ENCODE measurements at places on chromosomes 2 and 18.

DNA sequence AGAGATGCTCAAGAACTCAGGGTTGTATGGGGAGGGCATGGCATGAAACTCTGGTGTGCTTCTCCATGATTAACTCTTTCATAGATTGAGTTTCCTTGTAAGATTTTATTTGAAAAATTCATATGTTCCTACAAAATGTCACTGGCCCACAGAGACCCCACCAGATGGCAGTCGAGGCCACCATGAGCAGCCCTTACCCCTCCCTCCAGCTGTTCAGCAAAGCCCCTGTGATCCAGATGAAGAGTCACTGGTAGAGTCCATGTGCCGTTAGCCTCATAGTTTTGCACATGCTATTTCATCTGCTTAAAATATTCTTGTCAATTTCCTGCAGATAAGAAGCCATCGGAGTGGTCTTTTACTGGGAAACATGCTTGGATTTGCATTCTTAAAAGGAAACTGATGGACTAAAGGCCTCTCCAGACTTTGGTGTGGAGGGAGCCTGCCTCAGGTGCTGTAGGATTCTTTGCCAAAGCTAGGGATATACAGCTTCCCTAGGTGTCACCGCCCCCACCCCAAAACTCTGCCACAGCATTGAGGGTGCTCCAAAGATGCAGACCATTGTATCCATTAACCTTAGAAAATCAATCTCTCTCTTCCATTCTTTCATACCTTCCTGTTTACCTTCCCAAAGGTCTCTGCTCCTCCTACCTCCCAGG lies 18.8 kb downstream of the ZNF385B start:
- no peak for DNase-seq

GRCh38 chr2:178949151-178949550 lies 100.8 kb downstream of the CCDC141 start:
- DNase-seq = no peak

DNA sequence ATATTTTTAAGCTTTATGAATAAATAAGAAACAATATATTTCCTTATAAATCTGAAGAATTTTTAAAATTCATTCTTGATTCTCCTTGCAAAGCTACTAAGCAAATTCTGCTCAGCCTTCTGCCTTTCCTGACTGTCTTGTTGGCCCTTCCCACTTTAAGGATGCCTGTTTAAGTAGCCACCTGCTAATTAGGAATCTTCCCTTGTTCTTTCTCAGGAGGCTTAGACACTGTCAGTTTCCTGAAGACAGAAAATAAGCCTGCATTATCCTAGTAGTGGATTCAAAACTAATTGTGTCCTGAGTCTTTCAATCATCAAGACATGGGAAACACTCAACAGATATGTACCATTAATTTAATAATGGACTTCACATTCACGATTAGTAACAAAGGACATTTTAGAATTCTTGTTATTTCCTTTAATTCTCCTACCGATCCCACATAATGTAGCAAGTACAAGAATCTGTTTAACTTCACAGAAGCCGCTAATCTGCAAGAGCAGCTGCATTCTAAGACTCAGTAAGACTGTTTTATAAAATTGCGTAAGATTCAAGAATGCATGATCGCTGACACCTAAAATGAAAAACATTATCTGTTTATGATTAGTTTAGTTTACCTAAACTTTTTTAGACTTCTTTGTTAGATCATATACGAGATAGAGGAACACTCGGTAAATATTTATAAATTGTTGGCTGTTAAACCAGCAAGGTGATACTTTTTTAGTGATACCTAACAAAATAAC lies 445.4 kb upstream of the DSEL start:
- DNase-seq = no peak

DNA sequence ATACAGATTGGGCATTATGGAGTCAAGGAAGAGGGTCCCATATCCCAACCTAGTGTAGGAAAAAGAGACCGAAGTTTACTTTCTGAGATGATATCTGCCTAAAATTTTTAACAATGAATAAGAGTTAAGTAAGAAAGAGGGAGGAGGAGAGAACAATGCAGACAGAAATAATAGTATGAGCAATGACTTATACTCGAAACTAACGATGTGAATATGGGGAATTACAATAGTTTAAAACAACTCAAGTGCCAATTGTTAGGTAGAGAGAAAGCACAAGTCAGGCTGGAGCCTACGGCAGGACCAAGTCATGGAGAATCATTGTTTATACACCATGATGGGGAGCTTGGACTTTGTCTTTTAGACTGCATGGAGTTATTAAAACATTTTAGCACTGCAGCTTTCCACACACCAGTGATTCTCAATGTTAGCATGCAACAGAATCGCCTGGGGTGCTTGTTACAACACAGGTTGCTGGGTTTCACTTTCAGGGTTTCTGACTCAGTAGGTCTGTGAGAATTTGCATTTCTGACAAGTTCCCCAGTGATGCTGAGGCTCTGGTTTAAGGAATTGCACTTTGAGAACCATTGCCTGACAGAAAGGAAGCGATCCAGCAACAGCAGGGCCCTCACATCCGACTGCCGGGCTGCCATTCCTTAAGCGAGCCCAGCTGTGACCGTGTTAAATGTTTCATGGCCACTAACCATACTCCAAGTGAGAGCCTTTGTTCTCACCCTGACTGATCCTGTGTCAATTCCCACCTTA lies 511.2 kb downstream of the DCDC2C start:
- no peak for DNase-seq

DNA sequence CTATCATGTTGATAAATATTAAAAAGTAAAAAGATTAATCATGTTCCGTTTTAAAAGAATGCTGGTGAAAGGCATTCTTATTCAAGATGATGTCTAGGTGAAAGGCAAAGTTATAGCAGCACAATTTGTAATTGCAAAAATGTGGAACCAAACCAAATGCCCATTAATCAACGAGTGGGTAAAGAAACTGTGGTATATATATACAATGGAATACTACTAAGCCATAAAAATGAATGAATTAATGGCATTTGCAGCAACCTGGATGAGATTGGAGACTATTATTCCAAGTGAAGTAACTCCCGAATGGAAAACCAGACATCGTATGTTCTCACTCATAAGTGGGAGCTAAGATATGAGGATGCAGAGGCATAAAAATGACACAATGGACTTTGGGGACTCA lies 286.4 kb downstream of the ARHGAP15 start:
- DNase-seq = no peak

DNA sequence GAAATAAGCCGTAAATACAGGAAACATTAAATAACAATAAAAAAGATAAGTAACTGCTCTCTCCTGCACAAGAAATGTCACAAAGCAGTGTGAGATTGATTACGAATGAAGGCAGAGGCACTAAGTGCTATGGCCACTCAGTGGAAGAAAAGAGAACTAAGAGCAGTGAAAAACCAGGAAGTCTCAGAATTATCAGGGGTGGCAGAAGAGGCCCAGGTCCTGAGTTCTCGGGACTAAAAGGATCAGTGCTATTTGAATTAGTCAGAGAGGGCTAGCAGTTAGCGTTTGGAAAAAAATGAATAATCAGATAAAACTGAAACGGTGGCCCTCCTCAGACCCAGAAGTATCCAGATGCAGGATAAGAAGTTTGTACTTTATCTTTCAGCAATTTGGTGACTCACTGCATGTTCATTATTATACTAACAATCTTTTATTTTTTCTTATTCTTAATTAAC lies 367.1 kb downstream of the ZEB2 start:
- no peak for DNase-seq

GRCh38 chr2:219658874-219659273 lies 31.4 kb downstream of the SLC4A3 start:
- no peak for DNase-seq

DNA sequence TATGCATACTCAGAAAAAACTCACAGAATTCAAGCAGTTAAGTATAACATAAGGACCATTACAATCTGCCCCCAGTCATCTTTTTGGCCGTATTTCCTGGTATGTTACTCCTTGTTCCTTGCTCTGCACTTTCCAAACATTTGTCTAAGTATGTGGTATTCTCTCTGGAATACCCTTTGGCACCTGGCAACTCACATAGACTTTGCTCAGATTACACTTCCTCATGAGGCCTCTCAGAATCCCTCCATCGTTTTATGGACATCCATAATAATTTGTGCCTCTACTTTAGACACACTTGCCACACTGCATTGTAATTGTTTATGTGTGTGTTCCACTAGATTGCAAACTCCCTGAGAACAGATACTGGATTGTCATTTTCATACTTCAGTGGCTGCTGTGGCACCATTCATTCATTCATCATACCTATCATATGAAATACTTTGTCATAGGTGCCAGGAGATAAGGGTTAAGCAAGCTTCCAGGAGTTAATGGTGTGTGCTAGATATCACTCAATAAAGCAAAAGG lies 84.0 kb downstream of the HIBCH start:
- DNase-seq = no peak

- no peak for DNase-seq
Measured at GRCh38 chr2:113858764-113859163, 31.1 kb upstream of the ACTR3 start.

GRCh38 chr2:118223511-118223991 lies 135.3 kb downstream of the INSIG2 start:
- DNase-seq = no peak

GRCh38 chr2:43222475-43223309 lies 3.7 kb downstream of the ZFP36L2 start:
- no peak for DNase-seq

- DNase-seq = peak; percentile 48
Measured at GRCh38 chr2:85852937-85853498, 35.8 kb downstream of the ST3GAL5 start.

- DNase-seq = no peak
Measured at GRCh38 chr2:39218391-39218790, 25.4 kb downstream of the CDKL4 start.

- DNase-seq = no peak
Measured at GRCh38 chr2:239765076-239765845, 259.9 kb downstream of the NDUFA10 start.

DNA sequence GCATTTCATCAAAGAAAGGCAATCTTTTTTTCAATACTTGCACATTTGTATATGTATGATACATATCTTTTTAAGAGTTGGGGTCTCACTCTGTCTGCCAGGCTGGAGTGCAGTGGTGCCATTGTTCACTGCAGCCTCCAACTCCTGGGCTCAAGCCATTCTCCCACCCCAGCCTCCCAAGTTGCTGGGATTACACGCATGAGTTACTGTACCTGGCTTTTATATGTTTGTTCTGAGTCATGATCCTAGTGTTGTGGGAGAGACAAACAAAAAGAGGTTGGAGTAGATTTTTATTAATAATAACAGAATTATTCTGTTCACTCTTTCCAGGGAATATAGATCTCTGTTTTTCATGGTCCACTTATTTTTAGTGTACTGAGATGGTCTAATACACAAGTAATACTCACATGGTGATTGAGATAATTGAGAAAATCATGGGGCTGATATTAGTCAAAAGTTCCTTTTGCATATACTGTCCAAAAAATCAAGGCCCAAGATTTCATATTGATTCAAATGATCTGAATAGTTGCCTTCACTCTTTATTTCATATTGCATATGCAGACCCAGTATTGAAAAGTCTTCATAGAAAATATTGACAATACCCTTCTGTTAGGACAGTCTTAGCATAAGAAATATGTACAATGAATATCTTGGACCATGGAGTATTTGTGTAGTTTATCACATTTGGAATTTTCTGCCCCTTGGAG lies 138.3 kb downstream of the FMNL2 start:
- no peak for DNase-seq

DNA sequence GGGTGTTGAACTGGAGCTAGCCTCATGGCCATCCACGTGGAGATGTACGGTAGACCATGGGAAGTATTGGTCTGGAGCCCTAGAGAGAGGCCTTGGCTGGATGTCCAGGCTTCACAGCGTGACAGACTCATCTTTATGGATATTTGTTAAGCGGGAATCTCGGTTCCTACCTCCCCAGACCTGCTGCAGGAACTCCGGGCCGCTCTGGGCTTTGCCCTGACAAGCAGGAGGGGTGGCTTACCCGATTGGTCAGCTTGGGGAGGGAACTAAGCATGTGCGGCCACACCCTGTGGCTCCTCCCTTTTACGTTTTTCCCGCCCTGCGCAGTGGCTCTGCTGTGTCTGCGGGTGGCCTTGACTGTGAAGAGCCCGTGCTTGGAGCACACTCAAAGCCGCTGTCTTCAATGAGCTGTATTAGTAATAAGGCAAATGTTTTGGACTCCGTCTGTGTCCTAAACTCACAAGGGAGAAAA lies 52.3 kb downstream of the PAPOLG start:
- DNase-seq = no peak

DNA sequence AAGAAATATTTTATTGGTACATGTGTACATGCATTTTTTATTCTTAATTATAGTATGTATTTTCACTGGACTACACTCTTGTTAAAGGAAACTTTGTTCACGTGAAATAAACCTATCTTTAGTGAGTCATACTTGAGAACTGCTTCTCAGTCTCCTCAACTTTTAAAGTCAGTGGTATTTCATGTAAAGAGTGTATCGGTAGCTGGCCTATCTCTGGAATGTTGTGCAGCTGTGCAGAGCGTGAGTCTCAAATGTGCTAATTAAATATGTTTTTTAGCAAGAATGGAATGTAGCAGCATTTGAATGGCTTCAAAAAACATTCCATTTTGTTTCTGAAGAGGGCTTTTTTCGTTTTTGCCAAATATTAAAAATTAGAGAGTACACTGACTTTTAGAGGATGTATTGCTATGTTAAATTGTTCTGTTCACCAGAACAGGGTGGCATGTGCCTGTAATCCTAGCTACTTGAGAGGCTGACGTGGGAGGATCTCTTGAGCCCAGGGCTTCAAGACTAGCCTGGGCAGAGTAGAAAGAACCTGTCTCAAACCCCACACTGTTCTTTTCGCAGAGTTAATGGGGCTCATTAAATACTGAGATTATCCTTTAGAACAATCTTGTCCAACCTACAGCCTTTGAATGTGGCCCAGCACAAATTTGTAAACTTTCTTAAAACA lies 14.3 kb downstream of the SPTBN1 start:
- no peak for DNase-seq

- no peak for DNase-seq
Measured at GRCh38 chr2:27320958-27321543, 1.8 kb downstream of the MPV17 start.

GRCh38 chr2:109080757-109081156 lies 48.2 kb upstream of the SH3RF3 start:
- no peak for DNase-seq
